ENCODE measurements at places on chromosomes 1 and 21.

GRCh38 chr1:2605509-2606395 lies 19.2 kb downstream of the PRXL2B start:
- DNase-seq: no peak

- DNase-seq: no peak
Measured at GRCh38 chr1:90707363-90707710, 9.8 kb downstream of the BARHL2 start.

- DNase-seq: no peak
Measured at GRCh38 chr1:231161667-231162296, at the start of gene TRIM67. TSS of gene TRIM67 (plus strand) at chr1:231162058. CDS start at chr1:231162970, 912 bp downstream.

- DNase-seq: no peak
Measured at GRCh38 chr1:23122796-23123195, 45.9 kb downstream of the LUZP1 start.

DNA sequence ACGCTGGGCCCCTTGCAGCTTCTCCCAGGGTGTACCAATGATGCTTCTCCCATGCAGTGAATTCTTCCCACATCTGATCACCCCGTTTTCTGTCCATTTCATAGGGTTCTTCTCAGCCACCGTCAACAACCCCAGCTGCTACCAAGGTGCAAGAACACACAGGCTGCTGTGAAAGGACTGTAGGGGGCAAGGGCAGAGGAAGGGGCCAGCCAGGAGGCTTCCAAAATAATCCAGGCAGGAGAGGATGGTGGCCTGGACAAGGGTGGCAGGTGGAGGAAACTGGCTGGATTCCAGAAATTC lies 113.3 kb upstream of the WNT4 start:
- no peak for DNase-seq

DNA sequence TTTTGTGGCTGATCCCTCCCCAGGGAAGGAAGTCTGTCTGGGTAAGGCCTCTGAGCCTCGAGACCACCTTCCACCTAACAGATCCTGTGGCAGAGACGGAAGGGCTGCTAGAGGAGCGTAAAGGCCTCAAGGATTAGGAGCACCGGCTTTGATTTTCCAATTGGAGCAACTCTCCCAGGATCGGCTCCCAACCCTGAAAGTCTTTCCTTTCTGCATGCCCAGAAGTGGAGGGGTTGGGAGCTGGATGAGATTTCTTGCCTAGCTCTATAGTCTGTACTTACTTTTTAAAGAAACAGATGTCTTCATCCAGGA lies 41.4 kb downstream of the ELK4 start:
- no peak for DNase-seq

Data from activated CD4-positive, alpha-beta T cell treated with anti-CD3 and anti-CD28 coated beads, Interleukin-2, amount 50 U/mL, for 4 hours (primary cell).